Activated CD4-positive, alpha-beta T cell treated with anti-CD3 and anti-CD28 coated beads, Interleukin-10, Interleukin-2, amounts not matched to agents 100 ng/mL and 50 ng/mL, durations not matched to agents 16 hours and 8 hours (primary cell): ENCODE measurements at places on chromosomes 3 and 15.

DNA sequence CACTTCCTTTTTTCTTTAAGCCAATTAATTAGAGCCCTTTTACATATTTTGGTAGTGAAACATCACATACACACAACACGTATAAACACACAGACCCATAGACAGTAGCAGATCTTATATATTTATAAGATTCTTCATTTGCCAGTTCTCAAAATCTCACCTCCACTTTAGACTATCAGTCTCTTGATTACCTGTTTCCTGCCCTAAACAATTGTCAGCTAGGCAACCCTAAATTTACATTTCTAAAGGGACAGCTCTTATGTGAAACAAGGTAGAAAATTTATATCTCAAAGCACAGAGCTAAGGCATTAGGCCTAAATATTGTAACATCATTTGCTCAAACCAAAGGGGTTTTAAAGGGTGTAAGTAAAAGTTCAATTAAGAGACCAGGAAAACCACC, 28.9 kb downstream of the SETMAR start:
- no peak for DNase-seq

- no peak for DNase-seq
Observed at GRCh38 chr3:78872195-78872594, 895.6 kb downstream of the ROBO1 start.

DNA sequence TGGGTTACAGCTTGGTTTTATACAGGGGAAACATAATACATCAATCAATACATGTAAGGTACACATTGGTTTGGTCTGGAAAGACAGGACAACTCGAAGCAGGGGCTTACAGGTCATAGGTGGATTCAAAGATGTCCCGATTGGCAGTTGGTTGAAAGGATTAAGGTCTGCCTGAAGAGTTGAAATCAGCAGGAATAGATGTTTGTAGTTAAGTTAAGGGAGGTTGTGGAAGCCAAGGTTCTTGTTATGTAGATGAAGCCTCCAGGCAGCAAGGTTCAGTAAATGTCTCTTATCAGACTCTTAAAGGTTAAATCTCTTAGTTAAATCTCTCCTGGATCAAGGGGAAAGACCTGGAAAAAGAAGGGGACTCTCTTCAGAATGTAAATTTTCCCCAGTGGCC, 58.4 kb upstream of the MINAR1 start:
- no peak for DNase-seq

DNA sequence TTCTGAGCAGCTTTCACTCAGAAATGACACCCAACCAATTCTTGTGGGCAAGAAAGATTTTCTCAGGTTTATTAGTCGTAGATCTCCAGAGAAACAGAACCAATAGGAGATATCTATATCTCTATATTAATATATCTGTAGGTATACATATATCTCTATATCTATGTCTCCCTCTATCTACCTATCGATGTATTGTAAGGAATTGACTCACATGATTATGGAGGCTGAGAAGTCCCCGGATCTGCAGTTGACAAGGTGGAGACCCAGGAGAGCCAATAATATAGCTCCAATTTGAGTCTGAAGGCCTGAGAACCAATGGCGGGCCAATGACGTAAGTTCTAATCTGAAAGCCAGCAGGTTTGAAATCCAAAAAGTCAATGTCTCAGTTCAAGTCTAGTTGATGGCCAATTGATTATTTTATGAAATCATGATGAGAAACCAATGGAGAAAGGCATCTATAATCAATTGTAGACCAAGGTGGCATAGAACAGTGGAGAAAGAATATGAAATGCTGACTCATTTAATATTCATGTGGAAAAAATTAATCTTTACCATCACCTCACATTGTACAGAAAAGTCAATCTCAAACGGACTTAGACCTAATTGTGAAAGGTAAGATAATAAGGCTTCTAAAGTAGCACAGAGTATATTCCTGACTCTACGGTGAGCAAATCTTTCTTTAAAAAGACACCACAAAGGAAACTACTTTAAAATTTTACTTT, 65.6 kb upstream of the CHRNA7 start:
- DNase-seq, result no peak

DNA sequence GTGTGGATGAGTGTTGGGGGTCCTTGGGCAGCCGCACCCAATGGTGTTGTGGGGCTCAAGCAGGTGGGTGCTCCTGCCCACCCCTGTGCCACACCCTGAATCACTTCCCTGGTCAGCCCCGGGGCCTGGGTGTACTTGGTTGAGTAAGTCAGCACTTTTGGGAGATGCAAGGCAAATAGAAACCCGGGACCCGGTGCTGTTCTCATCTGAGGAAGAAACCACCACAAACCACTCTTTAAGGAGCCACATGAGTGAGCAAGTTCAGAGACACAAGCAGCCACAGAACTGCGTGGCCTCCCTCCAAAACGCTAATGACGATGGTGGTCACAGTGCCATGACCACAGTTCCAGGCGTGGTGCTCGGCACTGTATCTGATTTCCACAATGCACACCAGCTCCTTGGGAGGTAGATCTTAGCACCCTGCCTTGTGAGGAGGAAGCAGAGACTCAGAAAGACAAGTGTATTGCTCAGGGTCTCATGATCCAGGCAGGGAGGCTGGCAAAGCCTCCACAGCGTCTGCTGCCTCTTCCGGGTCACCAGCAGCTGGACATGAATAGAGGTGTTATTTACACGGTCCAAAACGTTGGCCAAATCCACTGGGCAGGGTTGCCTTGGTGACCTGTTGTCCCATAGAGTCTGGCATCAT, 118.2 kb upstream of the ALDH1A3 start:
- no peak for DNase-seq

GRCh38 chr15:40716165-40716564, 21.2 kb downstream of the RAD51 start:
- no peak for DNase-seq

DNA sequence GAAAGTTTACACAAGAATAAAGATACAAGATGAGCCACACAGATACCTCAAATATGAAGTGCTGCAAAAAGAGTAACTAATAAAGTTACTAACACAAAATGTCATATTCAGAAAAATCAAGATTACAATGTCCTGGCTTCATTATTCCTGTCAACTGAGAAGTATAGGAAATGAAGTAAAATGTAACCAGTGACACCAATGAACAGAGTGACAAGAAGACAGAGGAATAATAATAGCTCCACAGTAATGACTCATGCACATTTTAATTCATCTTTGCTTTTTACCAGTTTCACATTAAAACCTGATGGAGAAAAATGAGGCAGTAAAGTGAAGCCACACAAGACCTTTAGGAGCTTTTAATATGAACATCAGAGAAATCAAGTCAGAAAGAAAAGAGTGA, 214.1 kb downstream of the ZBBX start:
- no peak for DNase-seq

DNA sequence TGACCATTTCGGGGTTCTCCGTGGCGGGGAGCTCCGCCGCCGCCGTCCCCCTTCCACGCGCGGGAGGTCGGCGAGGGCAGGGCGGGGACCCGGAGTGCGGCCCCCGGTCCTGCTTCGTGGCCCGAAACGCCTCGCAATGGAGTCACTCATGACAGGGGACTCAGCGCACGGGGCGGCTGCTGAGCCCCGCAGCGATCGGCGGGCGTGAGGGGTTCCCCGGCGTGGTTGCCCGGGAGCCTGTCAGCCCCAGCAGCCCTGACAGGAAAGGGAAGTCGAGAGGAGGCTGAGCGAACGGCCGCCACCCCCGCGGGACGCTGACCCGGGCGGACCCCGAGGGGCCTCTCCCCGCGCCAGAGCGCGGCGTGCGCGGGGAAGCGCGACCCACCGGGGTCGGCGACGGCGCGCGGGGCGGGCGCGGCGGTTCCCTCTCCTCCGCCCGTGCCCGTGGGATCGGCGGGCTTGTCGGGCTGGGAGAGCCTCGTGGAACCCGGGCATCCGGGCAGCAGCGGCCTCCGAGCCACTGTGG, 564 bp upstream of the PIGZ start:
- DNase-seq, result peak; percentile 54

DNA sequence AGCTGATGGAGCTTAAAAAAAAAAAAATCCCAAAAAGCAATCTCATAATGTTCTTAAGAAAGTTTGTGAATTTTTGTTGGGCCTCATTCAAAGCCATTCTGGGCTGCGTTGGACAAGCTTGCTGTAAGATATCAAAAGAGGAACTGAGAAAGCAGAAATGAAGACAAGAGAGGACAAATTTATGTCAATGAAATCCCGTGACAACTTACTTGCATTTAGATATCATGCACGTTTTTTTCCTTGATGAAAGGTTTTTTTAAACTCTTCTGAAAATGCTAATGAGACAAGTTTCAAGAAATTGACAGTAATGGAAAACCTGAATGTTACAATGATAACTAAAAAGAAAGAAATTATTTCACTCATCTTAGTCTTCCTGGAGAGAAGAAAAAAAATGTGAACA, 662.9 kb downstream of the SQOR start:
- no peak for DNase-seq

- no peak for DNase-seq
Observed at GRCh38 chr3:194269610-194270145, 81.5 kb downstream of the CPN2 start.
